ENCODE measurements at places on chromosomes 1 and 21.

GRCh38 chr1:112881742-112882127 is 74.3 kb downstream of the SLC16A1 start:
- peak; percentile 48 for DNase-seq

DNA sequence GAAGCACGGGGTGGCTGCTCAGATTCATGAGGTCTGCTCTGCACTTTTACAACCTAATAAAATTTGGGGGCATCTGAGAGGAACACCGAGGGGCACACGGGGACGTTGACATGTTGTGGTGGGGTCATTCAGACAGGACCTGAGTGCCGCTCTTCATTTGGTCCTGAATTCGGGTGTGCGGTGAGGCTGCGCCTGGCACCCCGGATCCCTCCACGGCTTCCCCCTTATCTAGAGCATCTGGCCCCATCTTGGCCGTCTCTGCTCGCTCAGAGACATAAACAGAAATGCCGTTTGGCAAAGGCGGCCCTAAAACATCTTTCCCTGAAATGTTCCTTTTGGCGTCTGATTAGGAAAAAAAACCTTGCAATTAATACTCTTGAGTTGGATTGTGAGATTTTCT is 157.2 kb downstream of the PRDM16 start:
- DNase-seq: no peak

GRCh38 chr1:204314893-204315658 is 44.7 kb downstream of the PLEKHA6 start:
- no peak for DNase-seq

GRCh38 chr1:232383455-232384123 is 246.3 kb downstream of the SIPA1L2 start:
- DNase-seq: no peak

- DNase-seq: no peak
Measured at GRCh38 chr1:73886716-73887115, 311.3 kb downstream of the LRRIQ3 start.

DNA sequence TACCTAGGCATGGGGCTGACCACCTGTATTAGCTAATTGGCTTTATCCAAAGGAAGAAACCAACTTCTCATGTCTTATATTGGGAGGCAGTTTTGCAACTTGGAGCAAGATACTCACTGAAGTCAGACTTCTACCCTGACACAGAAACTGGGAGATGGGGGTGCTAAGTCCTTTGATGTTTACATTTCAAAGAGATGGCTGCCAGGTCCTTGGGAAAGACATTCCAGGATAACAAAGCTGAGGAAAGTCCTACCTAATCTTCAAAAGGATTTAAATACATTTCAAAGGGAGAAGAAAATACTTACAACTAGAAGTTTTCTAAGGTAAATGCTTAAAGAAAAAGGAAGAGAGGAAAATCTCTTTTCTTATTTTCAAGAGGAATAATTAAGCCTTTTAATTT is 62.1 kb downstream of the FH start:
- DNase-seq: no peak

GRCh38 chr21:44967082-44968047 is 27.5 kb downstream of the SLX9 start:
- DNase-seq: no peak

DNA sequence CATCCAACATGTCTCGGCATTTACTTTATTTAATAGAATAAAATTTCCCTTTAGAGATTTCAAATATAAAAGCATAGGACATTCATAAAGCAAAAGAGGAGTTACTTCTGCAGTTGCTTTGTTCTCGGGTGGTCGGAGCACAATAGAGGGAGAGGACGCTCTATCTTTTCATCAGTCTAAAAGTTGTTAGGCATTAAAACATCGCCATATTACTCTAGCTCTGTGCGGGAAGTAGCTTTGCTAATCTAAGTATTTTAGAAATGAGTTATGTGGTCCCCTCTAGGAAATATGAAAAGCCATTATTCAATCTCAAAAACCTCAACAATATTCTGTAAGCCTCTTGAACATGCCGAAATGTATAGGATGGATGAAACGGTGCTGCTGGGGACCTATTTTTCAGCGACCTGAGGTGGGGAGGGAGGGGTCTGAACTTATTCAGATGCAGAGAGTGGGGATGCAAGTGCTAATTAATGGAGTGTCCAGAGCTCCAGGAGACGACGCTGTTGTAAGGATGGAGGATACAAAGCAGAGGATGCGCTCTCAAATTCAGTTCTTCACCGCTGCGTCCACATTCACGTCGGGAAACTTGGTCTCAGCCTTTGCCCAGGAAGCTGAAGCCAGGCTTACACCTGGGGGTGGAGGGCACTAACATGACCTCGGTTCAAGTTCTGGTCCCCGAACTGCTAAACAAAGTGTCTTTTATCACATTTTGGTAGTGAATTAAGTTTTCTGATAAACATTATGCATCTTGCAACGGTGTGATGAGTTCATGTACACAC is 6.3 kb downstream of the CDKN2C start:
- no peak for DNase-seq

DNA sequence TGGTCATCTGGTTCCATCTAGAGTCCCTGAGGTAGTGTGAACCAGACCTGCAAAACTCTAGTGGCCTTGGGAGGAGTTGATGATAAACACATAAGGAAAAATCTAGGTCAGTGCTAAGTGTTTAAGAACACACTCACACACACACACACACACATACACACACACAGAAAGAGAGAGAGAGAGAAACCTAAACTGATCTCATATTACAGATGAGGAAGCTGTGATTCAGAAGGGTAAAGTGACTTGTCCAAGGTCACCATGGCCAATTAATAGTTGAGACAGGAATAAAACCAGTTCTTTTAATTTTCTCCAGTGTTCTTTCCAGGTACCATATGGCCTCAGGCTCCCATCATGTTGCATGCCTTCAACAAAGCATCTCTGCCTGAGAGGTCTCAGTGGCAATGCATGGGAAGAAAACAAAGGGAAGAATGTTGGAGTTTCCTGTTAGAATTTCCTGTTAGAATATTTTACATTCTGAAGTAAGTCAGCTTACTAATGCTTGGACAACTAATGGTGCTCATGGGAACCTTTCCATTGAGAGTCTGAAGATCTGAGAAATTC is 77.3 kb upstream of the TSPAN2 start:
- peak; percentile 81 for DNase-seq

DNA sequence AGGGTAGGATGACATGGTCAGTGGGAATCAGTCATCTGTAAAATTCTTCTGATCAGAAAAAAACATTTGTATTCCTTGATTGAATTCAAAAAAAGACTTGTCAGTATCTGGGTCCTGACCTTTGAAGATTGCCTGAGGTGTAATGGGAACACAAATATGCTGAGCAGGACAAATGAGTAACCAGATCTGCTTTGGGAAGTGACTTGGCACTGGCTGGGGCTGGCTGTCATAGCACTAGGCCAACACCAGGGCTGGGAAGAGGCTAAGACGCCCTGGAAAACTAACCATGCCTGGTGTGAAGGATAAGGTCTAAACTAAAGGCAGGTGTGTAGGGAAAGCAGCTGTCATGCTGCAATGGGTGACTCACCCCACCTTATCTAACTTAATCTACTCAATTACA is 452.9 kb upstream of the BEND5 start:
- no peak for DNase-seq

- no peak for DNase-seq
Measured at GRCh38 chr1:227559926-227560325, 3.4 kb upstream of the ZNF678 start.

DNA sequence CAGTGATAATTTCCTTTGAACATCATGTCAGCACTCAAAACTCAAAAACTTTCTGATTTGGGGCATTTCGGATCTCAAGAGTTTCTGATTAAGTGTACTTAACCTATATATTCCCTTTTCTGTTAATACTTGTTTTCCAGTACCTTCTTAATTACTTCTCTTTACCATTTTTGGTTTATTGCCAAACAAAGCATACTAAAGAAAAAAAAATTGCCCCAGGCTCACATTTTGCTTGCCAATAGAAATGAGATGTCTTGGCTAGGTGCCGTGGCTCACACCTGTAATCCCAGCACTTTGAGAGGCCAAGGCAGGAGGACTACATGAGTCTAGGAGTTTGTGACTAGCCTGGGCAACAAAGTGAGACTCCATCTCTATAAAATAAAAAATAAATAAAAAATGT is 4.8 kb downstream of the PSMD4 start:
- no peak for DNase-seq

DNA sequence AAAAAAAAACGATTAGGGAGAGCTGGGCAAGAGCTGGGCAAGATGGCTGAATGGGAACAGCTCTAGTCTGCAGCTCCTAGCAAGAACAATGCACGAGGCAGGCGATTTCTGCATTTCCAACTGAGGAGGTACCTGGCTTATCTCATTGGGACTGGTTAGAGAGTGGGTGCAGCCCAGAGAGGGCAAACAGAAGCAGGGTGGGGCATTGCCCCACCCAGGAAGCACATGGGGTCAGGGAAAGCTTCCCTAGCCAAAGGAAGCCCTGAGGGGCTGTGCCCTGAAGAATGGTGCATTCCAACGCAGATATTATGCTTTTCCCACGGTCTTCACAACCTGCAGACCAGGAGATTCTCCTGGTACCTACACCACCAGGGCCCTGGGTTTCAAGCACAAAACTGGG is 251.6 kb downstream of the GPATCH2 start:
- no peak for DNase-seq

GRCh38 chr1:248695451-248696132 is 7.0 kb downstream of the OR14I1 start:
- DNase-seq: peak; percentile 4

- no peak for DNase-seq
Measured at GRCh38 chr1:219427403-219427802, 185.5 kb downstream of the ZC3H11B start.

GRCh38 chr1:29047142-29047541 is 76.6 kb downstream of the TMEM200B start:
- DNase-seq: no peak

GRCh38 chr1:179976970-179977651 is 22.5 kb downstream of the CEP350 start:
- DNase-seq: no peak

Data from HFFc6 (cell line).